ENCODE measurements at places on chromosomes 16 and 17. TPM values are rescaled to one million over a fixed set of nuclear protein-coding genes. Genes with fewer than 3 reads are reported as not detected.

DNA sequence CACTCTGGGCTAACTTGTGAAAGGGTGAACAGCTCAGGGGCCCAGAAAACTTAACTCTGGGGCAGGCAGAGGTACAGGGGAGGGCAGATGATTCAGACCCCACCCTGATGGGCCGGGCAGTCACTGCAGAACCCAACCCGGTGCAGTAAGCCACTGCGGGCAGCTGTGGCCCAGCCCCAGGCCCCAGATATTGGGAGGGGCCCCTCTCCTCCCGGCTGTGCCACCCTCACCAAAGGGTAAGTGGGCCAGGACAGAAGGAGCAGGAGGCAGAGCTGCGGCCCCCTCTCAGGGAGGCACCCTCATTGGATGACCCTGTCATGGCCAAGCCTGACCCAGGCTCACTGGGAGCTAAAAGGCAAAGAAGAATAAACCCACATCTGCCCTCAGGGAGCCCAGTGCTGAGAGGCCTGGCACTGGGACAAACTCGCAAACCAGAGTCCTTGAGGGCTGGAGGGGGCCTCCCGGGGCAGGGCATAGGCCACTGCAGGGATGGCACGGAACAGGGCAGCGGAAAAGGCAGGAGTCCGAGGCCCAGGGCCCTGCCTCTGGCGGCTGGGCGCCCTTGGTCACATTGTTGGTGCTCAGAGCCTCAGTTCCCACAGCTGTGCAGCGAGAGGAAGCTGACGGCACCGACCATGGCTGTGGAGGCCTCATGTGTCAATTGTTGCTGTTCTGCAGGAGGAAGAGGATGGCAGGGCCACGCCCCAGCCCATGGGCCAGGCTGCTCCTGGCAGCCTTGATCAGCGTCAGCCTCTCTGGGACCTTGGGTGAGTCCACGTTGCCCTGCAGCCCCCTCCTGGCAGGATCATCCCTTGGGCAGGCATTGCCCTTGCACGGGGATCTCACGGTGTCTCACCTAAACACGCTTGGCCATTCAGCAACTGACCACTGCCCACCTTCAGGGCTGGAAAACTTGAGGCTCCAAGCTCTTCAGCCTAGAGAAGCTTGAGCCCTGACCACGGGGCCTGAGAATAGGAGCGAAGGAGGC, 3.1 kb downstream of the ITGB4 start:
- H3K36me3 ChIP-seq: no peaks in the 10 kb centered on the region
- no peak overlapping the region for H3K27ac ChIP-seq
- no peak for DNase-seq
- H3K4me3 ChIP-seq: no peak overlapping the region

GRCh38 chr16:72234387-72234786, 62.4 kb upstream of the PMFBP1 start:
- no peak overlapping the region for H3K4me3 ChIP-seq
- no peaks in the 10 kb centered on the region for H3K36me3 ChIP-seq
- DNase-seq: no peak
- no peak overlapping the region for H3K27ac ChIP-seq

DNA sequence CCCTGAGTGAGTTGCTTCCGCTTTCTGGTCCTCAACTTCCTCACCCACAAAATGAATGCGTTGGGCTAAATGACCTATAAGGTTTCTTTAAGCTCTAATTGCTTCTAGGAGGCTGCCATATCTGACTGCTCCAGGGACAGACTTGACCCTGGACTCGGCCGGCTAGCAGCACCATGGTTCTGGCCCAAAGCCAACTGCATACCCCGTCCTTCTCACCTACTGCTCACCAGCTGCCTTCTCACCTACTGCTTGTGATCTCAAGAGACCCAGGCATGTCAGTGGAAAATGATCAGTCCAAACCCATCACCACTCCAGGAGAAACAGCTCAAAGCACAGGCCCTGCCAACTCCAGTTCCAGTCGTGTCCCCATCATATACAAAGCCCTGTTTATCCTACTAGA, 124.3 kb upstream of the IRX5 start:
- no peak for DNase-seq
- H3K36me3 ChIP-seq: no peaks in the 10 kb centered on the region
- H3K27ac ChIP-seq: no peak overlapping the region

- no peak overlapping the region for H3K27ac ChIP-seq
- no peaks in the 10 kb centered on the region for H3K4me1 ChIP-seq
- H3K36me3 ChIP-seq: peaks cover 76% of the 10 kb centered on the region
Observed at GRCh38 chr17:72794152-72794551, 298.3 kb downstream of the SLC39A11 start.

ERAL1 gene
- polyA plus RNA-seq: 54.9 TPM

- H3K36me3 ChIP-seq: peaks cover 56% of the 10 kb centered on the region
- H3K4me3 ChIP-seq: no peak overlapping the region
- DNase-seq: no peak
- H3K4me1 ChIP-seq: peaks cover 21% of the 10 kb centered on the region
- H3K27ac ChIP-seq: no peak overlapping the region
Observed at GRCh38 chr17:11986942-11987329, 10.3 kb downstream of the ZNF18 start.

- H3K4me3 ChIP-seq: peak overlapping the region; percentile 81
- no peaks in the 10 kb centered on the region for H3K36me3 ChIP-seq
- H3K4me1 ChIP-seq: peaks cover 22% of the 10 kb centered on the region
- no peak for DNase-seq
- no peaks in the 10 kb centered on the region for H3K27me3 ChIP-seq
Observed at GRCh38 chr16:31143011-31143693, 6.7 kb downstream of the PRSS36 start.

PER1 gene
- 11.4 TPM for polyA plus RNA-seq

DNA sequence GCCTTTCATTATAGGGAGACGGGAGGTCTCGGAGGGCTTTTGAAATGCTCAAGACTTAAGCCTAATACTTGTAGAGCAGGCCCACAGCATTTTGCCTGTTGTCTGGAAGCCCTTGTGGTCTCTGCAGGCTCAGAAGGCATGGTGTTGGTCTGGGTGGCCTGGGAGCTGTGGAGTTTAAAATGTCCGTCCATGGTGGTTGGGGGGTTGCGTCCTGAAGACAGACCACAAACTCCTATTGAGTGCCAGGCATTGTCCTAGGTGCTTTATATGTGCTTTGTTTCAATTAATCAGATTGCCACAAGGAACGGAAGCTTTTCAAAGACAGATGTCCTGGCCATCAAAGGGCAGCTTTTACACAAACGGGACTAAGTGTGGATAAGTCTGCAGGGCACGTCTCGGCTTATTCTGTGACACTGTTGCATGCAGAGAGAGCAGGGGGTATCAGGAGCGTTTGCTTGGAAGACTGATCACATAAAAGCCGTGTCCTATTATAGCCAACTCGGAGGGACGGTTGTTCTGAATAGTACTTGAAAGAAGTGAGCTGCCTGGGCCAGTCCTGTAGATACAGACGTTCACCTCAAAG, 7.8 kb downstream of the NTN1 start:
- H3K4me1 ChIP-seq: peaks cover 2% of the 10 kb centered on the region
- no peak overlapping the region for H3K4me3 ChIP-seq
- H3K27me3 ChIP-seq: peaks cover 32% of the 10 kb centered on the region
- no peak overlapping the region for H3K27ac ChIP-seq

- no peak for DNase-seq
- H3K27me3 ChIP-seq: peaks cover 10% of the 10 kb centered on the region
- H3K27ac ChIP-seq: no peak overlapping the region
- H3K4me1 ChIP-seq: peaks cover 11% of the 10 kb centered on the region
Observed at GRCh38 chr17:55344514-55344997, 77.1 kb downstream of the MMD start.

- H3K27ac ChIP-seq: peak overlapping the region; percentile 4
- peak overlapping the region; percentile 87 for H3K4me3 ChIP-seq
- no peaks in the 10 kb centered on the region for H3K27me3 ChIP-seq
- no peaks in the 10 kb centered on the region for H3K36me3 ChIP-seq
- H3K4me1 ChIP-seq: peaks cover 8% of the 10 kb centered on the region
Observed at GRCh38 chr16:2458887-2459646, 842 bp upstream of the TEDC2 start.

DNA sequence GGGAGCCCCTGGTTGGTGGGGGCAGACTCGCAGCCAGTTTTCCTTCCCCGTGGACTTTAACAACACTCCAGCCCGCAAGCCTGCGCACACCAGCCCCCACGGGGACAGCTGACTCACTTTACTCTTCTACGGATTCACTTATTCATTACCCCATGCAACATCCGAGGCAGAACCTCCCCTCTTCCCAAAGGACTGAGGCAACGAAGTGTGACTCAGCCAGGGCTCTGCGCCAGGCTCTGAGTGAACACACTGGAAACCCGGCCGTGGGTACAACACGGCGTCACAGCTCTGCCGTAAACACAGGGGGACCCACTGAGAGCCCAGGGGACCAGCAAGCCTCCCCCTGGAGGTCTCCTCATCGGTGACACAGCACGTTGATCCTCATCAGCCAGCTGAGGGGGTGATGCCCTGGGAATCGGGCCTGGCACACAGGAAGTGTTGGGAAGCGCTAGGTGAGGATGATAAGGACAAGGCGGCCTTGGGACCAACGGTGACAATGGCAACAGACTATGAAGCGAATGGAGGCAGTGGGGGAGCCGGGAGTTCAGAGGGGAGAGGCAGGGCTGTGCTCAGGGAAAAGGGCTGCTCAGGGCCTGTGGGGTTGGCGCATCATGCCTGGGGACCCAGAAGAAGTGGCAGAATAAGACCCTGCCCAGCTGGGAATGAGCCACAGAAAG, 14.6 kb downstream of the COTL1 start:
- peak overlapping the region; percentile 73 for H3K4me3 ChIP-seq
- DNase-seq: no peak
- H3K27ac ChIP-seq: peak overlapping the region; percentile 89
- peaks cover 7% of the 10 kb centered on the region for H3K36me3 ChIP-seq

SRCIN1 gene
- not detected for polyA plus RNA-seq

ABCC6 gene
- 0.04 TPM for polyA plus RNA-seq

FOXJ1 gene
- polyA plus RNA-seq: 0.28 TPM

SDK2 gene
- polyA plus RNA-seq: 1.6 TPM

ZNF286A gene
- 13.8 TPM for polyA plus RNA-seq

DNA sequence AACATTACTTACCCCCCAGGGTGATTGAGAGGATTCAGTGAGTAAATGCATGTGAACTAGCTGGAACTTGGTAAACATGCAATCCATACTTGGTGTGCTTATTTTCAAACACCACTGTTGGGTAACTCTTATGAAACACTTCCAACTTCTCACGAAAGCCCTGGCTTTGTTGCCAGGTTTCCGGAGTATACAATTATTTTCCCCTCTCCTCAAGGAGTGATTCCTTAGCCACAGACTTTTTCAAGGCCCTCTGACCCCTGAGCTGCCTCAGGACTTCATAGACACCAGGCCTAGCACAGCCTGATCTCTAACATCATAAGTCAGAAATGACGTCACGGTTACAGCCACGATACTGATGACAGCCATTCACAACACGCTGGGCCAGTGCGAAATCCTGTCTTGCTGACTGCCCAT, 27.6 kb downstream of the HSD17B2 start:
- no peak for DNase-seq
- no peak overlapping the region for H3K27ac ChIP-seq
- peaks cover 35% of the 10 kb centered on the region for H3K27me3 ChIP-seq
- H3K4me1 ChIP-seq: no peaks in the 10 kb centered on the region
- peaks cover 6% of the 10 kb centered on the region for H3K36me3 ChIP-seq

- H3K27me3 ChIP-seq: no peaks in the 10 kb centered on the region
- no peak overlapping the region for H3K4me3 ChIP-seq
- no peaks in the 10 kb centered on the region for H3K36me3 ChIP-seq
- DNase-seq: no peak
Observed at GRCh38 chr16:69031877-69032301, 73.6 kb upstream of the HAS3 start.

DNA sequence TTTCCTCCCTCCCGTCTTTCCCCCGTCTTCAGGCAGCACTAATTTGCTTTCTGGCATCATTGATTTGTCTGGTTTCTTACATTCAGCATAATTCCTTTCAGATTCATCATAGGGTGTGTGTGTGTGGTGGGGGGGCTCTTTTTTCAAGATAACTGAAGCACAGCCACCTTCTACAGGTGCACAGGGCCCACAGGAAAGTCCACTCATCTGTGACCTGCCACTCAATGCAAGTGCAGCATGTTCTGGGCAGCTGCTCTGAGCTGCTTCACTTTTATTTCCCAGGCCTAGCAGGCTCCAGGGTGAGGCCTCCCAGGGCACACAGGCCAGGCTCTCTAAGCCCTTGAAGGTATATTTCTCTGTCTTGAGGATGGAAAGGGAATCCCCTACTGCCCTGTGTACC, 35.2 kb upstream of the MYH10 start:
- no peaks in the 10 kb centered on the region for H3K4me1 ChIP-seq
- H3K27me3 ChIP-seq: peaks cover 19% of the 10 kb centered on the region
- no peak for DNase-seq
- H3K4me3 ChIP-seq: no peak overlapping the region
- H3K36me3 ChIP-seq: no peaks in the 10 kb centered on the region

- H3K36me3 ChIP-seq: no peaks in the 10 kb centered on the region
- peak overlapping the region; percentile 41 for H3K4me3 ChIP-seq
- H3K27me3 ChIP-seq: no peaks in the 10 kb centered on the region
- no peak for DNase-seq
- H3K4me1 ChIP-seq: peaks cover 92% of the 10 kb centered on the region
Observed at GRCh38 chr16:89324056-89325010, 106.8 kb downstream of the ZNF778 start.

HIGD1B gene
- 0.35 TPM for polyA plus RNA-seq

TSPAN10 gene
- polyA plus RNA-seq: 1.6 TPM

DNA sequence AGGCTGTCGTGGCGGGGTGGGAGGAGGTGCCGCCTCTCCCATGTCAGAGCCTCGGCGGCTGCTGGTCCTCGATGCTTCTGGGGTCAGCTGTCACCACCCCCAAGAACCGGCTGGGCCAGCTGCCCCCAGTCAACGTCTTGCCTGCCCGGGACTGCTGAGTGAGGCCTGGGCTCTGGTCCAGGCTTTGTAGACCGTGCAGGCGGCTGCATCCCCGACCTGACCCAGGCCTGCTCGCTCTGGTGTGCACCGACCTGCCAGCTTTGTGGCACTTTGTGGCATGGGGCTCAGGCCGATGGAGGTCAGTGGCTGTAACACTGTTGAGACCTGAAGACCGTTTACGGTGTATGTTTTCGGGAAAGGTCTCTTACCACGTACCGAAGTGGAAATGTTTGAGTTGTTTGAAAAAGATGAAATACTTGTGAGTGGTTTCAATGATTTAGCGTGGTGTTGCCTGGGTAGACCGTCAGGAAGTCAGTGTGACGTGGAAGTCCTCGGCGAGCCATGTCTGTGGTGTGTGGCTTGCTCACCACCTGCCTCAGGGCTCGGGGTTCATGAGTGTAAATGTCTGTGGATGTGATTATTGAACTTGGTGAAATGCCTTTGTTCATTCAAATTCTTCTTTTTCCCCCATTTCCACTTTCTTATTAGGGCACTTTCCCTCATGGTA, 53.2 kb upstream of the ZNF750 start:
- peak overlapping the region; percentile 90 for H3K27ac ChIP-seq
- peaks cover 46% of the 10 kb centered on the region for H3K4me1 ChIP-seq
- peak overlapping the region; percentile 80 for H3K4me3 ChIP-seq
- no peaks in the 10 kb centered on the region for H3K27me3 ChIP-seq
- peaks cover 21% of the 10 kb centered on the region for H3K36me3 ChIP-seq
- peak; percentile 92 for DNase-seq

All from naive thymus-derived CD8-positive, alpha-beta T cell (primary cell).